ENCODE measurements at places on chromosomes 11 and 22.
A peak's percentile ranks its signal among the peaks of the same experiment; 100 is the strongest.

DNA sequence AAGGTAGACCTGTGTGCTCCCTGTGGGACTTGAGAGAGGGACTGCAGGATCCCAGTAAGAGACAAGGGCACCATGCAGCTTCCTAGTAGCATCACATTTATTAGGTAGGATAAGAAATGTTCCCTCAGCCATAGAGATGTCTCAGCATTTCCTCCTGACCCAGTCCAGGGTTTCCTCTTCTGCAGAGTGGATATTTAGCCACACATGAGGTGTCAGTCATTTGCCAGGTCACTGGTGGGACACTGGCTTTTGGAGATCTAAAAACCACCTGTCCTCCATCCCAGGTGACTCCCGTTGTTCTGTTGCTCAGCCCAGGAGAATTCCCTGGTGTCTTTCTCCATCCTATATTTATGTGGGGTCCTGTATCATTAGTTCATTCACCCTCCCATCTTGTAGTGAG lies 117.5 kb upstream of the NNMT start:
- no peak for DNase-seq

DNA sequence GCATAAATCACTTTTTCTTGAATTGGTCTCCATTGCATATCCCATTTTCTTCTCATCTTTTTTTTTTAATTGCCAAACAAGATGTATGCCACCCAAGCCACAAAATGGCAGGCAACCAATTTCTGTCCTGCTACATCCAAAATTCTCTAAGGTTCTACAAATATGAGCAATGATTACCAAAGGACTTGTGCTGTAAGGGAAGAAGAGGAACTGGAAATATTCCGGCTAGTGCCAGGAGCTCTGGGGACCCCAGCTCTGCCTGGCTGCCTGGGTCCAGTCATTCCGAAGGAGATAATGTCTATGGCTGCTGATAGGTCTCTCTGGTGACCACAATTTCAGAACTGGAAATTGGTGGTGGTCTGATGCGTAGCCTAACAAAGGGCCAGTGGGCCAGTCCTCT lies 17.1 kb upstream of the SNX32 start:
- no peak for DNase-seq

DNA sequence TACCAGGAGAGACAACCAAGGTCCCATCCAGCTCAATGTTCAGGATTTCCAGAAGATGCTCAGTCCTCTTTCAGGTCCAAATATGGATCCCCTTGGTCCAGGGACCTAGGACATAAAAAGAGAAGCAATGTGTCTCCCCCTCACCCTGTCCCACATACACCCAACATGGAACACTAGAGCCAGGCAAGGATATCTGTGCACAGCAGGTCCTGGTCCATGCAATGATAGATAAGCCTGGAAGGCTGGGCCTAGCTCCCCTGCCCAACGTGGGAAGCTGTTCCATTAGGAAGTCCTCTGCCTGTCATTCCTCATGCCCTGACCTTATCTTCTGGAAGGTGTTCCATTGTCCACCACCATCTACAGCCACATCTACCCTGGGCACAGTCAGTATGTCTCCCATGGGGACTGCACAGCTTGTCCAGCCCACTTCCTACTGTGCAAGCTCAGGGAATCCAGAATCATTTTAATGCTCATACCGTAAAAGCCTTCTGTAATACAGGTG lies 1434.8 kb downstream of the TBC1D22A start:
- no peak for DNase-seq

- DNase-seq = no peak
Observed at GRCh38 chr11:21398195-21398594, 728.8 kb downstream of the NELL1 start.

DNA sequence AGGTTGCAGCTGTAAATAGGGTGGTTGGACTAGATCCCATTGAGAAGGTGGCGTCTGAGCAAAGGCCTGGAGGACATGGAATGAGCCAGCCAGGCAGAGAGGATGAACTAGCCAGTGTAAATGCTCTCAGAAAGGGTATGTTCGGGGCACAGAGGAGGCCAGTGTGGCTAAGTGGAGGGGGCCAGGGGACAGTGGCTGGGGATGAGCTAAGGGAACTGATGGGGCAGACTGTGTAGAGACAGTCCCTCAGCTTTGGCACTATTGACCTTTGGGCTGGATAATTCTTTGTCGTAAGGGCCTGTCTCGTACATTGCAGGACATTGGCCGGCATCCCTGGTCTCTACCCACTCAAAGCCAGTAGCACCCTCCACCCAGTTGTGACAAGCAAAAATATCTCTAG lies 43.7 kb upstream of the ISX start:
- DNase-seq = no peak

GRCh38 chr11:6693342-6694228 lies 10.4 kb upstream of the MRPL17 start:
- DNase-seq = no peak

- DNase-seq = no peak
Observed at GRCh38 chr11:17786824-17787525, 52.4 kb downstream of the KCNC1 start.

- DNase-seq = no peak
Observed at GRCh38 chr22:45316796-45317526, 7.2 kb downstream of the FAM118A start.

- no peak for DNase-seq
Observed at GRCh38 chr11:124597626-124598025, 13.6 kb upstream of the PANX3 start.

GRCh38 chr22:33083212-33083611 lies 25.0 kb upstream of the SYN3 start:
- DNase-seq = no peak

DNA sequence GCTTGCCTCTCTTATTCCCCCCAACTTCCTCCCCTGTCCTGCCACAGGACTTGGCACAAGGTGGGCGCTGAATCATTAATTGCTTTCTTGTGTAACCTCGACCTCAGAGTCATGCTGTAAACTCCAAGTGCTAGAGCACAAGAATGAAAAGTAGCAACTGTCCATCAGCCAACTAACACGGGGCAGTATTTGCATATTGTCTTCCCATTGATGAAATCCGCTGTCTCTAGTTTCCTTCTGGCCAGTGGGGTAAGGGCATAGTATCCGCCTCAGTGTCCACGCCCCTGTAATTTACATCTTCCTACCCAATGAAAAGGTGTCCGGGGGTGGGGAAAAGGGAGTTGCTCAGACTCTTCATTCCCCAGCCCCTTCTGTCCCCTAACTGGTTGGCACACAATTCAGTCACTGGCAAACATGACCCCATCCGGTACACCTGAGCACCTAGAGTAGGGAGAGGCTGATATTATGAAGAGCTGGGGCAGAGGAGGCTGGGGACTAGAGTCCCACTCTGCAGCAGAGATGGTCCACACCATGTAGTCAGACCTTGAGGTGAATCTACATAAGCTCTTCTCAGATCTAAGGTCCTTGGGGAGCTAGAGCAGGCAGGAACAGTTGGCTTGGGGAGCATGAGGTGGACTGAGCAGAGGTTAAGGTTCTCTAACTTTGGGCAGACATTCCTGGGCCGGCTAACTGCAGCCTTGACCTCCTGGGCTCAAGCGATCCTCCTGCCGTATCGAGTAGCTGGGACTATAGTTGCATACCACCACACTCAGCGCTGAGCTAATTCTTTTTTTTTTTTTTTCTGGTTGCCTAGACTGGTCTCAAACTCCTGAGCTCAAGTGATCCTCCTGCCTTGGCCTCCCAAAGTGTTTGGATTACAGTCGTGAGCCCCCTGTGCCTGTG lies 6.8 kb upstream of the GGA1 start:
- no peak for DNase-seq

DNA sequence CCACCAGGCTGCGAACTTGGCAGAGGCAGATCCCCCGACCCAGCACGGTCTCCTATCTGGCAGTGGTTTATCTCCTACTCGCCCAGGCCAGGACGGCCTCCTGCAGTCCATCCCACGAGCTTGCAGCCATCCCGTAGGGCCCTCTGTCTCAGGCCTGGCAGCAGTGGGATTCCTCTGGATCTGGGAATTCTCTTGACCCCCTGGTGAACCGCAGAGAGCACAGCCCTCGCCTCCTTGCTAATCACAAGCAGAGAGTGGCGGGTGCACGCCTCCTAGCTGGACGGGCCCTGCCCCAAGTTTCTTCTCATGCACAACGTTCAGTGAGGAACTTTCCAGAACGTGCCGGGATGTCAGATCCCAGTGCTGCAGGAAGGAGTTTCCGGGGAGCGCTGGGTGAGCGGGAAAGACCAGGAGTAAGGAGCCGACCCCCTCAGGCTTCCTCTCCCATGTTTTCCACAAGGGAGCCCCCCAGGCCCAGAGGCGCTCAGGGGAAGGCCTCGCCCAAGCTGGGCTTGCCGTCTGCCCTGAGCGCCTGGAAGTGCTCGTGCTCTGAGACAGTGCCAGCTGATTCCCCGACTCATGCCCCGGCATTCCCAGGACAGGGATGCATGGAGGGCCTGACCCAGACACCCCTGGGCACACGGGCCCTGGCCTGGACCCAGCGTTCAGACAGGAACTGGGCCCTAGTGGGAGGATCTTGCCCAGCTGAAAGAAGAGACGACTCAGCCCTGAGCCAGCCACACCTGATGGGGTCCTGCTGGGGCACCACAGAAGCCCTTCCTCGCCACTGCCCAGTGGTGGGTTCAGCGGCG lies 24.6 kb downstream of the IGF2 start:
- DNase-seq = no peak

DNA sequence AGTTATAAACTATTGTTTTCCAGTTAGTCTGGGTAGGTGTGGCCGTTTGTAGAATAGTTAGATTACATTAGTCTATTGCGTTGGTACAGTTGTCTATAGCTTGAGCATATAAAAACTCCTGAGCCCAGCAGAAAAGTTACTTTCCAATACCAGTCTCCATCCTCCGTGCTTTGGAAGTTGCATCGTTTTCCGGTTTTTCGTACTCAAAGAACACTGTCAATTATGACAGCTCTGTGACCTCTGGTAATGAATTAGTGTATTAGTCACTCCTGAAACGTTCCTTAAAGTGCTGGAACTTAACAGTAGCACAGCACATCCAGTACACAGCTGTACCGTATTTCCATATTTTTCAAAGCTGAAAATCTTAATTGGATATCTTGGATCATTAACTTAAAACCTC lies 808 bp upstream of the MSANTD2 start:
- DNase-seq = no peak

DNA sequence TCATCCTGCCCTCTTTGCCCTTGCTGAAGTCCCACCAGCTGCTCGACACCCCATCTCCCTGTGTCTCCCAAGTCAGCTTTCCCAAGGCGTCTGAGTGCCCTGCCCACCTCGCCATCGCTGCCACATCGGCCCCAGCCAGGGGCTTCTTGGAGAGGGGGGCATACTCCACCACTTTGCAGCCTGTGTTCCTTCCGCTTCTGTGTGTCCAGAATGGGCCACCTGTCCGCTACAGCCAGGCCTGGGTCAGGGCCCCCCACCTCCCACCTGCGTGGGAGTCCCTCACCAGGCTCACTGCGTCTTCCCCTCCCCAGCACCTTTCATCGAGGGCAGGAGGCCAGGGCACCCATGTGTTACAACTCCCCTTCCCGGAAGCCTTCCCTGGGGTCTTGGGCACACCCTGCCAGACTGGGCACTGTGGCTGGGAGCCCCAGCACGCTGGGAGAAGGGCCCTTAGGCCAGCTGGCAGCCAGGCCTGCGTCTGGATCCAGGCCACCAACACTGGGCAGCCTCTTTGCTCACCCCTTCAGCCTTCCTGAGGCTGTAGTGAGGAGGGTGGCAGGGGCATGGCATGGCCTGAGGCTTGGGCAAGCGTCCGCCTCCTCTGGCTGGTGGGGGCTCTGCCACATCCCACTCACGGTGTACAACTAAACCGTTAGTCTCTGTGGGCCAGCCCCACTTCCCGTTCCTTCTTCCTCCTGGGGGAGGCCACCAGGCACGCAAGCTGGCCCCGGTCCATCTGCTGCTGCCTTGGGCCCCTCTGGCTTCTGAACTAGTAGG lies 13.4 kb downstream of the CPT1A start:
- DNase-seq = no peak

DNA sequence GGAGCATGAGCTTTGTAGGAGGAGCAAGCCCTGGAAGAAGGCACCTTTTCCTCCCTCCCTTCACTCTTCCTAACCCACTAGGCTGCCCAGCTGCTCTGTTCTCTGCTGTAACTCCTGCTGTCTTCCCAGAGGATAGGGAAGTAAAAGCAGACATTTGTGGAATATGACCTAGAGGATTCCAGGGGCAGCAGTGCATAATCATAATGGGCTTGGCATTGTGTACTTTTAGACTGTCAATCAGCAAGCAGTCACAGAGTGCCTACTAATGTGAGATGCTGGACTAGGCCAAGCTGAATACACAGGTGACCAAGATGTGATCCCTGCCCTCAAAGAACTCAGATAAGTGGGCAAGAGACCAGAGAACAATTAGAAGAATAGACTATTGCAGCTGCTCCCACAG lies 133.0 kb downstream of the NAV2 start:
- no peak for DNase-seq

DNA sequence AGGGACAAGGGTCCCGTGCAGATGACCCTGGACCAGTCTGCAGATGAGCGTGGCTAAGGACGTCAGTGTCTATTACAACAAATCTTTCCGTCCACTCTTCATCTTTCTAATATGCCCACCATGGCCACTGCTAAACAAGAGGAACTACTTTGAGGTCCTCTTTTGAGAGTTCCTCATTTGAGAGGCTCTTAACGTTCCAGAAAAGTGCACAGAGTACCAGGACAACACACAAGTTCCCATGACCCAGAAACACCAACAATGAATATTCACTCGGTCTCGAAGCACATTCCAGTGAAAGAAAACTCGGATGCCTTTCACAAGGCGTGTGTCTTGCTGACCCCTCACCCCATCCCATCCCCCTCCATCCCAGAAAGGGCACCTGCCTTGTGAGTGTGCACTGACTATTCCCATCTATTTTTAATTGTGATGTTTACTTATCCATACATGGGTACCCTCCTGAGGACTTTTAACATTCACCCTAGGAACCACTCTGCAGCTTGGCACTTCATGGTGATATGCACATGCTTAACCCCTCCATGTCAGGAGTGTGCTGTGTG lies 157.0 kb downstream of the SHANK2 start:
- DNase-seq = no peak

GRCh38 chr11:6637871-6638270 lies 17.7 kb downstream of the DCHS1 start:
- DNase-seq = no peak

DNA sequence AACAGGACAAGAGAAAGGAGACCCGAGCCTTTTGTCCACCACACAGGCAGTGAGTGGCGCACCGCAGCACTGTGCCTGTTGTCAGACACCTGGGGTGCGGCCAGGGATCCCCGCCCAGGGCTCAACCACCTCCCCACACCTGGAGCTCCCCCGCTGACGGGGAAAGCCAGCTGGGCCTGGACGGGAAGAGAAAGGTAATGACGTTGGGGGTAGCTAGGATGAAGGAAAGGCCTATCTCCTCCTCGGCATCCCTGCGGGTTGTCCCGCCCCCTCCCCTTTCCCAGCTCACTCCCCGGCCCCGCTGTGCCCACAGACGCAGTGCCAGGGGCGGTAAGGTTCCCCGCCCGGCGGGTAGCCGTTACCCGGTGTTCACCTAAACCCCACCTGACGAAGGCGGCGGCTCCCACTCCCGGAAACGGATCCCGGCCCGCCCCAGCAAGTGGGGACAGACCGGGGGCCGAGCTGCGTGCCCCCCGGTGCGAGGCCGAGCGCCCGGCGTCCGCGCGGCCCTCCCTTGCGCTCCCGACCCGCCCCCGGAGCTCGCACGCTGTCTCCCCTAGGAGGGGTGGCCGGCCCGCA lies 495 bp downstream of the HYOU1 start:
- peak; percentile 15 for DNase-seq
